Activated T-cell treated with anti-CD3 and anti-CD28 coated beads for 48 hours (primary cell): ENCODE measurements at places on chromosomes 4 and X.

DNA sequence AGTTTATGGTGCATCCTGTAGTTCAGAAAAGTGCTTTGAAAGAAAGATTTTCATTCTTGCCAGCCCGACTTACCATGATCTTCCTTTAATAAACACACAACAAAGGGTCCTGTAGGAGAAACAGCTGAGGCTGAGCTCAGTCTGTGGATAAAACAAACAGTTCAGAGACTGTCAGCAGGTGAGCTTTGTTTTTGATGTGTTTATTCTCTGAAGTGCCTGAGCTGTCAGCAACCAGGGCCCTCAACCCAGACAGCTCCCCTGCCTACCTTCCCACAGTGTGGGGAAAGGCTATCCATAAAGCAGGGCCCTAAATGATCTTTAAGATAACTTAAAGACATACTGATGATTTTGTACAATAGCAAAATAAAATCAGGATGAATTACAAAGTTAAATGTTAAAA, 459.2 kb upstream of the GALNT7 start:
- DNase-seq = no peak

GRCh38 chr4:38499101-38499500, 164.9 kb upstream of the KLF3 start:
- no peak for DNase-seq

GRCh38 chr4:137370679-137371078, 161.6 kb downstream of the PCDH18 start:
- no peak for DNase-seq

- DNase-seq = no peak
Measured at GRCh38 chrX:20432048-20432447, 165.3 kb upstream of the RPS6KA3 start.
